ENCODE measurements at places on chromosomes 12 and 14.
A peak's percentile ranks its signal among the peaks of the same experiment; 100 is the strongest.

DNA sequence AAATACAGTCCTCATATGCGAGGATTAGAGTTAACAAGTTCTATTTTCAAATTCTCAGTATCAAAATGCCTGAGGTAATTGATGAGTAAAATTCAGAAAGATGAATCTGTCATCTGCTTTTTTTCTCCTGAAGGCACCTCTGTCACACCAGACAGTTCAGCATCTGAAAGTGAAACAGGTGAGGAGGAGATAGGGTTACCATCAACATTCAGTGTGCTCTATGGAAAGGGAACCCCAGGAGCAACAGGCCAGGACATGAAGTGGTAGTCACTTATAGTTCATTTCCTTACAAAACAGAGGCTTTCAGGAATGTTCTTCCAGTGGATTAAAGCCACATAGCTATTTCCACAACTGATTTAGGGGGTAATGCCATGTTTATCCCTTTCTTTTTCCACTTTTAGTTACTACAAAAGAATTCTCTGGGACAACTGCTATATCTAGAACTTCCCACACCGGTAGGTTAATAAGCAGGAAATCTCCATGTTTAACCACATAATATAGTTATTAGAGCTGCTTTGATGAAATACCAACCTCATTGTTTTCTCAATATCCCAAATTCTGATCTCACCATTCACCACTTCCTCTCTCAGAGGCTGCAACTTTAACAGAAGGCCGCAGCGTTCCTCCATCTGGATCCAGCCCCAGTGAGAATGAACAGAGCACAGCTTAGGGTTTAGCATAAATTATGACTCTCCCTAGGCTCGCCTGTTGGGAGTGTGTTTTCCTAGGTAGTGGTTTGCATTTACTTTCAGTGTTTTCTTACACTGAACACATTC, 177.0 kb upstream of the CNTN1 start:
- DNase-seq = no peak

DNA sequence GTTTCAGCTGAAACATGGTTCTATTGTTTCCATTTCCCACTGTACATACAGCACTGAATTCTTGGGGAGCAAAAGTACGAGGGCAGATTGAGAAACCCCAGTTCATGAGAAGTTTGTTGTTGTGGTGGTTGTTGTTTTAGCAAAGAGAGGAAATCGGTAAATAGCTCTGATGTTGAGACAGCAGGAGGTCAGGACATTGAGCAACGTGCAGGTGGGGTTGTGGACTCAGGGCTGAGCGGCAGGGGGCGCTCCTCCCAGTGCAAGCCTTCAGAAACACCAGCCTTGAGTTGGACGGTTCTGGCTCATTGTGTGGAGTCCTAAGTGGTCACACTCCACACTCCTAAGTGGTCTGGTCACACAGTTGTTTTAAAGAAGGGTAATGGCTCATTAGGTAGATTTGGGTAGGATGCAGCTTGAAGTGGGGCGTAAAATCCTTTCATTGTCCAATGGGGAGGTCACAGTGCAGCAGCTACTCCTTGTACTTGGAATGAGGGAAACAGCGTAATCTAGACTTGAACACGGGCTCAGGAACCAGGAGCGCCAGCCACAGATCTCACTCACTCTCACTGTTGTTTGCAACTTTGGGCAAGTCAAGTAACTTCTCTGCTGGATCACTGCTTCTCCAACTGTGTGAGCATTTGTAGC, 14.5 kb upstream of the PWP1 start:
- DNase-seq = peak; percentile 77

DNA sequence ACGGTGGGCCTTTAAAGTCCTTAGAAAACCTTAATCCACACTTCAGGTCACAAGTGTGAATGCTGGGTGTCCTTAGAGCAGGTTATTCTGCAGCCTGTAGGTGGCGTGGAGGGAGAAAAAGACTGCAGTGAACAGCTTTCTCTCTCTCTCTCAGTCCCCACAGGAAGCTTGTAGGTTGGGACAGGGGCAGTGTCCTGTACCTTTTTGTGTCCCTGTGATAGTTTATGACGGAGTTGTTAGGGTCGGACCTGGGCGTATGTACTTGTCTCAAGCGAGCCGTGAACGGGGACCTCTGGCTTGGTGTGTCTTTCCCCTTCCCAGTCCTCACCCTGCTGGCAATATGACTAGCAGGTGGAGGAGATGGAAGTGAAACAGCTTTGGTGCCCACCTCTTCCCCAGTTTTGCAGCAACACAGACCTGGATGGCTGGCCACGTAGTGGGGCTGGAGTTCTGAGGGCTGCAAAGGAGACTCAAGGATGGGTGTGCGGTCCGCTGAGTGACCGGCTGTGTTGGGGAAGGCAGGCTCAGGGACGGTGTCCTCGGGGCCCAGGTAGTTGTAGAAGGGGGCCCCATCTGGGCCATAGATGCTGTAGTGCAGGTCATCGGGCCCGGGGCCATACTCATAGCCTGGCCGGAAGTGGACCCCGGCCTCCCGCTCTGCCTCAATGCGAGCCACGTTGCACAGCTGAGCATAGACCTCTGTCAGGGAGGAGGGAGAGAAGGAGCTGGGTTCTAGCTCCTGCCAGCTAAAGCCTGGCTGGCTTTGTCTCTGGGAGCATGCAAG, 8.9 kb downstream of the ISCA2 start:
- no peak for DNase-seq

DNA sequence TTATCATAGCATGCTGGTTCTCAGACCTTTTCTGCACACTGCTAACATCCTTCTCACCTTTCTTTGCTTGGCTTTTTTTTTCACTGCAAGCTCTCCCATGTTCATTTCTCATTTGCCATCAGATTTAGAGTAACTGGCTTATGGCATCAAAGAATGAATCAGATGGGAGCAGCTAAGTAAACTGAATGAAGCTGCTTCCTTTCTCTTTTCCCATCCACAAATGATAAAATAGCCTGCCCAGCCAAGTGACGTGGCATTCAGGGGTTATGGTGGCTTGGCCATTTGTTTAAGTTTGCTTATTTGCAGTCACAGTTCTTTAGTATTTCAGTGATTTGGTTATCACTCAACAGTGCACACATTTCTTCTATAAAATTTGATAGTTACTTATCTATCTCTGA, 708.6 kb downstream of the DIO2 start:
- DNase-seq = no peak

DNA sequence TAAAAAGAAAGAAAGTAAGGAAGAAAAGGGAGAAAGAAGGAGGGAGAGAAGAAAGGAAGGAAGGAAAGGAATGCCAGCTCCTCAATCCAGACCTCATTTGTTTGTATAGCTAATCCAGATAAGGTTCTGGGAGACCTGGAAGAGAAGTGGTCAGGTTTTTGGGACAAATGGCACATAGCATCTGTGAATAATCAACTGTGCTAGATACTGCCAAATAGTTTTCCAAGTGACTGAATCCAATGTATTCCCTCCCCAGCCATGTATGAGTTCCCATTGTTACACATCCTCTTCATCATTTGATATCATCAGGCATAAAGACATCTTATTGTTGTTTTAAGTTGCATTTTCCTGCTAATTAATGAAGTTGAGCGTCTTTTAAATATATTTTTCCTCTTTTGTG, 18.6 kb upstream of the PTGR2 start:
- DNase-seq = no peak

GRCh38 chr12:45872446-45872845, 117.9 kb downstream of the SCAF11 start:
- no peak for DNase-seq

DNA sequence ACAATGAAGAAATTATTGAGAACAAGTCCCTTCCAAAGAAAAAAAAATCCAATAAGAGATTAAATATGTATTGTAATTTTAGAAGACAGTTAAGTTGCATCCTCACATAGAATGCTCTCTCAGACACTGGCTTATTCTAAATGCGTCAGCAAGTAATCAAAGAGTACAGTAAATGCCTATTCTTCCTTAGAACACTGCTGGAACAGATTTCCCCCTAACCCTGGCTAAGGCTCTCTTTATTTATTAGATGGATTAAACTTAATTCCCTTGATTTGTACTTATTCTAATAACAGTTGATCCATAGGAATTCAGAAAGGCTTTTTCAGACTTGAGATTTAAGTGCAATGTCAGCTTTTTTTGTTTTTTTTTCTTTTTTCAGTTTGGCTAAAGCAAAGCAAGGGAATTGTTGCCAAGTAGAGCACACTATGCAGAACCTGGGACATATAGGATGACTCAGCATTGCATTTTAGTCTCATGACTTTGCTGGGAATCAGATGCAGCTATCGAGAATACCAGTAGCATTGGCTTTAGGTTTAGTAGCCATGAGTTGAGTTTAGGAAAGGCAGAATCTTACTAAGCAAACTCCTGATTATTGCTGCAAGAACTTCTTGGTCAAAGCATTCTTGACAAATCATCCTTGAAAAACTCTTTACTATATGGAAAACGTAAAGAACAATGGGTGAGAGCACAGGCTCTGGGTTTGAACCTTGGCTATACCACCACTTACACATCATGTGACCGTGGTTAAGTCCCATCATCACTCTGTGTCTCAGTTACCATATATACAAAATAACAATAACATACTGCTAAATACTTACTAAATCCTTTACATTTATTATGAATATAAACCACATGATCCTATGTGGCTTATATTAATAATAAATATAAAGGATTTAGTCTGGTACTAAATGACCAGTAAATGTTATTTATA, 26.7 kb downstream of the MED21 start:
- DNase-seq = no peak

GRCh38 chr14:102739190-102739469, 38.1 kb upstream of the TRAF3 start:
- no peak for DNase-seq

GRCh38 chr12:98352835-98353234, 162.6 kb upstream of the TMPO start:
- no peak for DNase-seq

DNA sequence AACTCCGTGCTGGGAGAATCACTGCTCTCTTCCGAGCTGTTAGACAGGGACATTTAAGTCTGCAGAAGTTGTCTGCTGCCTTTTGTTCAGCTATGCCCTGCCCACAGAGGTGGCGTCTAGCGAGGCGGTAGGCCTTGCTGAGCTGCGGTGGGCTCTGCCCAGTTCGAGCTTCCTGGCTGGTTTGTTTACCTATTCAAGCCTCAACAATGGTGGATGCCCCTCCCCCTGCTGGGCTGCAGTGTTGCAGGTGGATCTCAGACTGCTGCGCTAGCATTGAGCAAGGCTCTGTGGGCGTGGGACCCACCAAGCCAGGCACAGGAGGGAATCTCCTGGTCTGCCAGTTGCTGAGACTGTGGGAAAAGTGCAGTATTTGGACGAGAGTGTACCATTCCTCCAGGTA, 43.7 kb downstream of the GPR137C start:
- DNase-seq = peak; percentile 44

DNA sequence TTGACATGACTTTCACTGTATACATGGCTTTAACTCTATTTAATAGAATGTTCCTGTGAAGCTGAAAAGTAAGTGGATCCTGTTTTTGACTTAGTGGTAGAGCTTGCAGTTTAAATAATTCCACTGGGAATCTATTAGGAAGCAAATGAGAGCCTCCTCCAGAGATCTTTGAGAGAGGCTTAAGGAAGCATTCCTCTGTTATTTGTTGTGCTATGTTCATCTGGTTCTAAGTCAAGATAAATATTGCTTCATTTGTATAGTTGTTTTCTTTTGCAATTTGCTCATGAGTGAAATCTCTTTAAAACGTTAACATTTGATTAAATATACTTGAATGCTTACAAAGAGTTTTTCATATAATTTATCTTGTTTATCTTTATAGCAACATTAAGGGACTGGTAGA, 70.4 kb downstream of the TMTC2 start:
- no peak for DNase-seq

- DNase-seq = peak; percentile 59
Observed at GRCh38 chr12:115998119-115998633, 279.3 kb downstream of the MED13L start.

- no peak for DNase-seq
Observed at GRCh38 chr14:106842687-106843086, 1316.3 kb downstream of the TMEM121 start.

GRCh38 chr12:31274520-31275300, 51.2 kb downstream of the SINHCAF start:
- DNase-seq = no peak

DNA sequence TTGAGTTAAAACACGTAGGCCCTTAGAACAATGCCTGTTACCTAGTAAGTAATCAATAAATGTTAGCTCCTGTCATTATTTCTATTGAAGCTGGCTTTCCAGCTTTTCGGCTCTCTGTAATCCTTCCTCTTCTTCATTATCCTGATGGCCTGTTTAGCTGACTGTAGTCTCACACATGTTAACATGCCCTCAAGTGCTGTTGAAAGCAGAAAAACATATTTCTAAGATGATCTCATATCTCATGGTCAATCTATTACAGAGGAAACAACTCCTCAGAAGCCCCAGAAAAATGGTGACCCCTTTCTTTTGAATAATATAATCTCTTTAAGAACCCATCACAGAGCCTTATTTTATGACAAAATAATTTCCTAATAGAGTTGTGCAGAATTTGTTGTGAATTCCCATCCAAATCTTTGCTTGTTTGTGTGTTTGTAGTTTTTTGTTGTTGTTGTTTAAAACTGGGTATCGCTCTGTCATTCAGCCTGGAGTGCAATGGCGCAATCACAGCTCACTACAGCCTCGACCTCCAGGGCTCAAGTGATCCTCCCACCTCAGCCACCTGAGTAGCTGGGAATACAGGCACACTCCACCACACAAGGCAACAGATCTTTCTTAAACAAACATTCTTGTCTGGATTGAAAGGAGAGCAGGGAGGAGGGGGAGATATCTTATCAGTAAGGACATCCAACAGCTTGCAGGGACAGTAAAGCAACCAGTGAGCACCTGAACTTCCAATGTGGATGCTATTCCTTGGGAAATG, 242.5 kb upstream of the CAND1 start:
- no peak for DNase-seq

- no peak for DNase-seq
Observed at GRCh38 chr14:90880282-90880681, 64.1 kb upstream of the TTC7B start.

DNA sequence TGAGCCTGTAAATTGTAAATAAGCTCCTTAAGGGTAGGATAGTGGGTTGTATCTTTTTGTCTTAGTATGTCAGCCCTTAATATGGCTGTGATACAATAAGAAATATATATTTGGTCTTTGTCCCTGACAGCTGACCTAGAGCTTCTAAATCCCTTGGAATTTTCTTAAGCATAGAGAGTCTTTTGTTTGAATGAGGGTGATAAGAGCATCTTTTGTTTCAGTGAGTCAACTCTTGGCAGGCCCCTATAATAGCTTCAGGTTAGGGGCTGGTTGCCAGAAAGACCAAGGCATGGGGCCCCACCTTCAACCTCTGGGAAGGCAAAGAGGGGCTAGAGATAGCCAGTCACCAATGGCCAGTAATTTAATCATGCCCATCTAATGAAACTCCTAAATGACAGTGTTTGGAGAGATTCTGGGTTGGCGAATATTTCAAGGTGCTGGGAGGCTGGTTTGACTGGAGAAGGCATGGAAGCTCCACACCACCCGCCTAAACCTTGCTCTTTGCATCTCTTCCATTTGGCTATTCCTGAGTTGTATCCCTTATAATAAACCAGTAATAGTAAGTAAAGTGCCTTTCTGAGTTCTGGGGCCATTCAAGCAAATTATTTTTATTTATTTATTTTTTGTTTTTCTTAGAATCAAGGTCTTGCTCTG, 10.5 kb downstream of the PALS1 start:
- DNase-seq = no peak

Data from ecto neural progenitor cell (in vitro differentiated cells).